ENCODE measurements at places on chromosomes 3 and 15. TPM values are rescaled to one million over a fixed set of nuclear protein-coding genes. Genes with fewer than 3 reads are reported as not detected.

CLSTN2 gene
- 1.1 TPM for total RNA-seq

GABRA5 gene
- 0.65 TPM for total RNA-seq

ATP13A4 gene
- total RNA-seq: 0.43 TPM

DNA sequence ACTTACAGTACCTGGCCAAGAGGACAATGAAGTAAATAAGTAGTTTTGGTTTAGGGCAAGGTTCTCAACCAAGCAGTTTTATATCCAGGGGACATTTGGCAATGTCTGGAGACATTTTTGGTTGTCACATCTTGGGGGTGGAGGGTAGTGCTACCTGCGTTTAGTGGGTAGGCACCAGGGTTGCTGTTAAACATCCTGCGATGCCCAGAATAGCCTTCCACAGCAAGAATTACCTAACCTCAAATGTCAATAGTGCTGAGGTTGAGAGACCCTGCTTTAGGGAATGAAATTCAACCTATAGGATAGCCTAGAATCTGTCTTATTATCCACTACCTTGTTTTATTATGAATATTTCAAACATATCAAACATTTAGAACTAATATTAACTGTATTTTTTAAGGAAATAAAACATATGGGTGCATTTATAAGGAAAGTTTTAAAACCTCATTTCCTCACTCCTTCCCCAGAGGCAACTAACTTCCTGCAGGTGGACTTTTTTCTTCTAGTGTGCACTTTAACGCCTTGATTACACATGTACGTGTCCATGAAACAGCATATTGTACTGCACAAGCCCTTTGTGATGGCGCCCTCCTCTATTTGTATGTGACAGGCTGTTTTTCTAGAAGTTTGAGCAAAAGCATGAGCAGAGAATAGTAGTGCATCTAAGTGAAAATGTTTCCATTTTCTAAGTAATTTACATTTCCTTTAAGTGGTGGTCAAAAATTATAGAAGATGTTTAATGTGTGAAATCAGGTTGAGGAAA lies 57.1 kb downstream of the TRAK1 start:
- ATAC-seq: no peak

DNA sequence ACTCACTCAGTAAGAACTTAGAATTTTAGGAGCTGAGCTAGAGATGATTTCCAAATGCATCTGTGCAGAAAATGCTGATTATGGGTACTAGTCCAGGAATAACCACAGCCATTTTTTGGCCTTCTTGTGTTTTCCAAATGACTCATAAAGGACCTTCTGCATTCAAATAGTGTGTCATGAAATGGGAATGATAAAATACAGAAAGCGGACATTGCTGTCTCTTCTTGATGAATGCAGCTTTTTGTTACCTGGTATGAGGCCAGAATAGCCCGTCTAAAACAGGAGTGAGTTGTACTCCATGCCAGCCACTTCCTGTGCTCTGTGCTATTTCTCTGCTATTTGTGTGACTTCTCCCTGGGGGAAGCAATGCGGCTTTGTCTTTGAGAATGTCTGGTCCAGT lies 20.5 kb upstream of the FRMD5 start:
- no peak for ATAC-seq

SMCO1 gene
- not detected for total RNA-seq

ROBO1 gene
- total RNA-seq: 66.3 TPM

GRCh38 chr3:189512039-189512438 lies 119.2 kb upstream of the TP63 start:
- no peak for ATAC-seq

- peak; percentile 75 for ATAC-seq
These were observed 73.7 kb downstream of the PRTG start for GRCh38 chr15:55669270-55669669.

- ATAC-seq: peak; percentile 63
These were observed 14.9 kb downstream of the SIAH2 start for GRCh38 chr3:150747886-150748683.

GRCh38 chr3:5036858-5037257 lies 57.6 kb downstream of the BHLHE40 start:
- ATAC-seq: no peak

GBE1 gene
- 18.0 TPM for total RNA-seq

- ATAC-seq: no peak
These were observed 39.2 kb downstream of the ROPN1B start for GRCh38 chr3:126008219-126008618.

FSIP1 gene
- total RNA-seq: 3.5 TPM

- no peak for ATAC-seq
These were observed 159.9 kb downstream of the APBA2 start for GRCh38 chr15:29045717-29046116.

SNTN gene
- total RNA-seq: not detected

DNA sequence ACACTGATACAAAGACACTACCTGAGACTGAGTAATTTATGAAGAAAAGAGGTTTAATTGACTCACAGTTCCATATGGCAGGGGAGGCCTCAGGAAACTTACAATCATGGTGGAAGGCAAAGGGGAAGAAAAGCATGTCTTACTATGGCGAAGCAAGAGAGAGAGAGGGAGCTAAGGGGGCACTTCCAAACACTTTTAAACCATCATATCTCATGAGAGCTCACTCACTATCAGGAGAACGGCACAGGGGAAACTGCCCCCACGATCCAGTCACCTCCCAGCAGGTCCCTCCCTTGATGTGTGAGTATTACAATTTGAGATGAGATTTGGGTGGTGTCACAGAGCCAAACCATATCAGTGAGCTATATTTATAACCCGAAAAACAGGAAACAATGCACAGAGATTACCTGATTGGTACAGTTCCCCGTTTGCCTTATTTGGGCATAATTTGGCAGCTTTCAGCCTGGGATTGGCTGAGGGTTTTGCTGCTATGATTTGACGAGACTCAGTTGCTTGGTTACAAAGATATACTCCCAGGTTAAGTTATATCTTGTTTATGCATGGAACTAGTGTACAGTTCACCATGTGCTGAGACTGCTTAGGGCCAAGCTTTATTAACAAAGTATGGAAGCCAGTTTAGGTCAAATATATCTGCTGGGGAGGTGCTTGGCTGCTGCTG lies 184.2 kb downstream of the NR2F2 start:
- no peak for ATAC-seq
